ENCODE measurements at places on chromosomes 6 and 20.
A peak's percentile ranks its signal among the peaks of the same experiment; 100 is the strongest.

DNA sequence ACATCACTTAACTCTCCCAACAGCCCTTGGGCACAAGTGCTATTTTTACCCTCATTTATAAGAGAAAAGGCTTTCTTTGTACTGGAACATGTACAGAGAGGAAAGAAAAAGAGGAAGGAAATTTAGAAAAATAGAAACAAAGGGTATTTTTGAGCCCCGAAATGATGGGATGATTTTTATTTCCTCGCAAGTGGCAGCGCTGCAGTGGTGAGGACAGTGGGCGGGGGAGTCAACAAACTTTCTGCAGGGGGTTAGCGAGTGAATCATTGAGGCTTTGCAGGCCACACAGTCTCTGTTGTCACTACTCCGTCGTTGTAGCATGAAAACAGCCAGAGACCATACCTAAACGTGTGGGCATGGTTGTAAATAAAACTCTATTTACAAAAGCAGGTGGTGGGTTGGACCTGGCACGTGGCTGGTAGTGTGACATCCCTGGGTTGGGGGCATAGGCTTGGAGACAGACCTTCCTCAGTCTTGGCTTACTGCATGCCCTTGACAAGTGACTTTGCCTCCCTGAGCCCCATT is 25.5 kb upstream of the OCSTAMP start:
- no peak for DNase-seq

DNA sequence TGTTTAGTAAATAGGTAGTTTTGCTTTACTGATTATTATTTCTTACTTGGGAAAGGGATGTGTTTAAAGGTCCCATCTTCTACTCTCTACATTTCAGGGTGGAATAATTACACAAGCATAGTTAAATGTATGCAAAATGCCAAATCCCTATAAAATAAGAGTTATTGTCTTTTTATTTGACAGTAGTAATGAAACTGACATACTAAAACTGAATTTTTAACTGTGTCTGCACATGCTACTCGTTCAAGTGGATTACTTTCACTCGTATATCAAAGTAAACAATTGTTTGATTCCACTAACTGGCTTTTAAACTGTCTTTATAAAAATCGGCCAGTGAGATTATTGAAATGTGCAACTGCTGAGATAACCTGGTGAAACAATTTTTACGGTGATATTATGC is 602.9 kb upstream of the ADGRB3 start:
- DNase-seq, result no peak

GRCh38 chr6:31836474-31837368 is 9.2 kb downstream of the HSPA1B start:
- peak; percentile 60 for DNase-seq

- no peak for DNase-seq
Observed at GRCh38 chr20:43985608-43986316, 71.1 kb downstream of the TOX2 start.

Data from HFFc6 (cell line).